ENCODE measurements at places on chromosomes 5 and 9. TPM values are rescaled to one million over a fixed set of nuclear protein-coding genes. Genes with fewer than 3 reads are reported as not detected.

The NTRK2 gene
- 0.65 TPM for total RNA-seq

The TRPM3 gene
- not detected for total RNA-seq

The IFNA2 gene
- total RNA-seq = not detected

The TOR4A gene
- 6.8 TPM for total RNA-seq

The POLR3G gene
- 9.7 TPM for total RNA-seq

The C5 gene
- 2.7 TPM for total RNA-seq

The SURF4 gene
- 368 TPM for total RNA-seq

The NSG2 gene
- not detected for total RNA-seq

All from activated CD4-positive, alpha-beta memory T cell treated with anti-CD3 and anti-CD28 coated beads for 36 hours (primary cell).